Glomerular endothelial cell (primary cell): ENCODE measurements at places on chromosomes 4 and X. TPM values are rescaled to one million over a fixed set of nuclear protein-coding genes. Genes with fewer than 3 reads are reported as not detected.

DNA sequence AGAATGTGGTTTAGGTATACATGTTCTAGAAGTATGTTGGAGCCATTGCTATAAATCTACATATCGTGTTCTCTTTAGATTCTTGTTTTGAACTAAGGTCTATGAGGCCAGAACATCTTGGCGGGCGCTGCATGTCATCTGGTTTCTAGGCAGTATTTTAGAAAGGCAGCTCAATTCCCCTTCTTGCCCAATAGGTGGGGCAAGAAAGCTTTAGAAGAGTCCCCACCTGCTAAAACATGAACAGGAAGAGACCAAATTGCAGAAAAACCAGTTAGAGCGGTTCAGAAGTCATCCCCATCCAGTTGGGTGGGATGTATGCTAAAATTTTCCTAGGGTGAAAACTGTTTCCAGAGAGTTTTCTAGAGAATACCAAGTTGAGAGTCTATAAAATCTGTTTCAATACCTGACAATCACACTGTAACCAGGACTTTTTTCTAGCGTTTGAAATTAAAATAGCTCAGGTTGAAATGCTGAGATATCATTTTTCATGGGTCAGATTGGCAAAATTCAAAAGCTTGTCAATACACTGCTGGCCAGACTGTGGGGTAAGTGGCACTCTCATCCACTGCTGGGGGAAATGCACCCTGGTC lies 17.5 kb upstream of the SH3KBP1 start:
- DNase-seq, result no peak

DNA sequence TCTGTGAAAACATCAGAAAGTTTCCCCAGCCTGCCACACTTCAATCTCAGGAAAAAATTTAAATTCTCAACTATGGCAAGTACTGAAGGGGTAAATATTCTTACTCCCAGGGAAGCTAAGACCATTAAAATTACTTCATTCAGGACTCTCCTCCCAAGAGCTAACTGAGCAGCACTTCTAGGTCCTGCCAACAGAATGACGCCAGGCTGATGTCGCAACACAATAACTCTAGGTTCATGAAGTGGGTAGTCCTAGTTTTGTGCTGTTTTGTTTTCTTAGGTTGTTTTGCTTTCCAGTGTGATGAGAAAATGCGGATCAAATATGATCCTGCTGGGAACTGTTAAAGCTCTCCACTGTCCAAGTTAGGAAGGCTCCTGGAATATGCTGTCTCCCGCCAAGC lies 180.0 kb downstream of the NKX6-1 start:
- no peak for DNase-seq

- DNase-seq, result no peak
Observed at GRCh38 chr4:150078579-150079080, 385 bp downstream of the DCLK2 start.

DNA sequence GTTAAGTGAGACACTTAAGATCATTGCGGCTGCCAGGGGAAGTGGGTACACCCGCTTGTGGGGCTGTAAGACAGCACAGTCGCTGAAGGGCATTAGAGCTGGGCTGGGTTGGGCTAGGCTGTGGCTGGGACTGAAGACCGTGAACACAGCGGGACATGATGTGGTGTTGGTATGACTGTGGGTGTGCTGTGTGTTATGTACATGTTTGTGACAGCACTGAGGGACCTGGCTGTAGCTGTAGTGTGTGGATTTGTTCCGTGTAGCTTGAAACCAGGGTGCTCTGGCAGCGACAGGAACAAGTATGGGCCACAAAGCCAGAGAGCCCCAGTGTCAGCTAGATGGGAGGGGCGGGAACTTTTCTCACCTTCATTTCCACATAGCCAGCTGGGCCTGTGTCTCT lies 82.1 kb downstream of the NHSL2 start:
- no peak for DNase-seq

GRCh38 chr4:23904639-23905071 lies 14.8 kb upstream of the PPARGC1A start:
- no peak for DNase-seq

GRCh38 chrX:12986164-12986779 lies 11.4 kb downstream of the TMSB4X start:
- DNase-seq, result no peak

GRCh38 chrX:70292788-70293187 lies 2.9 kb downstream of the KIF4A start:
- no peak for DNase-seq

- no peak for DNase-seq
Observed at GRCh38 chr4:109990261-109991257, 77.9 kb downstream of the EGF start.

- DNase-seq, result no peak
Observed at GRCh38 chrX:103248553-103248952, 6.4 kb downstream of the TCEAL8 start.

GRCh38 chr4:69714086-69714485 lies 46.3 kb downstream of the SULT1B1 start:
- no peak for DNase-seq

DNA sequence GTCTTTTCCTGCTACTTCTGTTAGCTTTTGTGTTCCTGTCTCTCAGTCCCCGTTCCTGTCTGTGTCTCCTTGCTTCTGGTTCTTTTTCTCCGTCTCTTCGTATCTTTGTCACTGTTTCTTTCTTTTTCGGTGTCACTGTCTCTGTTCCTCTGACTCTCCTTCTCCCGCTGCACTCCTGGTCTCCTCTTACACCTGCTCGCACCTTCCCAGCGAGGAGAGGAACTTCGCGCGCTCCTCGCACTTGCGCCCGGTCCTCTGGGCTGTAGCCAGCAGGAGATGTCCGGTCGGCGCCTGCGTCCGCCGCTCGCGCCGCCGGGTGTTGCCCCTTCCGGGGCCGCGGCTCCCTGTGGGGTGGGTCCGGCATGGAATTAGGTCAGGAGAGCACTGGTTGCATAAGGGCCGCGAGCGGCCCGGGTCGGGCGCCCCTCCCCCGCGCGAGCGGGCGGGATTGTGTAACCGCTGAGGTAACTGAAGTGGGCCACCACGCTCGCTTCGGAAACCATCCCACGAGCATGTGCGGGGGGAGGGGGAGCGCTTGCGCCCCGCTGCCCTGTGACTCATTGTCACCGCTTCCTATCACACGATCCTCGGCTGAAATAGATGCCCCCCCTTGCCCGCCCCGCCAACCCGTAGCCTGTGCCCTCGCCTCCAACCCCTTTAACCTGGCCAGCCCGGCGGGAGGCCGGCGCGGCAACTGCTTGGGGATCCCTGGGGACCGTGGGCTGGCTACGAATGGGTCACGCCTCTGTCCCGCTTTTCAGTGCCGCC lies 1.6 kb downstream of the LONRF3 start:
- DNase-seq, result no peak

- no peak for DNase-seq
Observed at GRCh38 chr4:182192511-182193181, 50.6 kb upstream of the TENM3 start.

The ARHGAP6 gene
- 1.5 and 1.7 TPM in 2 replicates for total RNA-seq

The RAB33A gene
- total RNA-seq, result 0.47 and 0.92 TPM in 2 replicates

The BEND4 gene
- 0.53 and 1.7 TPM in 2 replicates for total RNA-seq

The FGF2 gene
- total RNA-seq, result 3.0 and 4.9 TPM in 2 replicates

The PUDP gene
- total RNA-seq, result 28.7 and 30.0 TPM in 2 replicates

The SPANXD gene
- not detected in 2 replicates for total RNA-seq

The KLHL13 gene
- total RNA-seq, result 3.9 and 6.2 TPM in 2 replicates

The RAI2 gene
- total RNA-seq, result 9.1 and 10.4 TPM in 2 replicates

The GJB1 gene
- total RNA-seq, result not detected in 2 replicates

The FNIP2 gene
- total RNA-seq, result 24.2 and 25.2 TPM in 2 replicates

The PORCN gene
- total RNA-seq, result 15.0 and 24.2 TPM in 2 replicates
